ENCODE measurements at places on chromosomes 3 and 15. TPM values are rescaled to one million over a fixed set of nuclear protein-coding genes. Genes with fewer than 3 reads are reported as not detected.

The AP3B2 gene
- total RNA-seq, result 0.45 TPM

The CALML4 gene
- 7.9 TPM for total RNA-seq

The GPR27 gene
- 2.5 TPM for total RNA-seq

The PIERCE2 gene
- total RNA-seq, result 5.6 TPM

The STAC gene
- total RNA-seq, result 3.0 TPM

The CHD2 gene
- 28.1 TPM for total RNA-seq

The SLC28A2 gene
- not detected for total RNA-seq

The COL8A1 gene
- total RNA-seq, result not detected

The GANC gene
- 5.6 TPM for total RNA-seq

The CFAP161 gene
- not detected for total RNA-seq

The ARGFX gene
- not detected for total RNA-seq

The UBAP1L gene
- 0.29 TPM for total RNA-seq

The SNTN gene
- not detected for total RNA-seq

The SERPINI1 gene
- total RNA-seq, result 2.8 TPM

The LRRC3B gene
- total RNA-seq, result not detected

The LRRC31 gene
- total RNA-seq, result not detected

The KLHL18 gene
- total RNA-seq, result 13.7 TPM

The GP9 gene
- total RNA-seq, result not detected

Measured in A549 treated with ZK216348 at 1 μM for 4 hours (cell line).